ENCODE measurements at places on chromosomes 7 and 10. TPM values are rescaled to one million over a fixed set of nuclear protein-coding genes. Genes with fewer than 3 reads are reported as not detected.

Gene TMUB1
- total RNA-seq = 58.2 TPM

Gene EBF3
- total RNA-seq = 0.88 TPM

Gene GHRHR
- not detected for total RNA-seq

Gene TMEM140
- 0.64 TPM for total RNA-seq

Gene KCNIP2
- 3.6 TPM for total RNA-seq
